ENCODE measurements at places on chromosomes 4 and X. TPM values are rescaled to one million over a fixed set of nuclear protein-coding genes. Genes with fewer than 3 reads are reported as not detected.

- peaks cover 5% of the 10 kb centered on the region for H3K27me3 ChIP-seq
- no peaks in the 10 kb centered on the region for H3K4me1 ChIP-seq
- H3K4me3 ChIP-seq = no peak overlapping the region
- H3K36me3 ChIP-seq = no peaks in the 10 kb centered on the region
Observed at GRCh38 chr4:84503495-84504437, 4.7 kb upstream of the NKX6-1 start.

DNA sequence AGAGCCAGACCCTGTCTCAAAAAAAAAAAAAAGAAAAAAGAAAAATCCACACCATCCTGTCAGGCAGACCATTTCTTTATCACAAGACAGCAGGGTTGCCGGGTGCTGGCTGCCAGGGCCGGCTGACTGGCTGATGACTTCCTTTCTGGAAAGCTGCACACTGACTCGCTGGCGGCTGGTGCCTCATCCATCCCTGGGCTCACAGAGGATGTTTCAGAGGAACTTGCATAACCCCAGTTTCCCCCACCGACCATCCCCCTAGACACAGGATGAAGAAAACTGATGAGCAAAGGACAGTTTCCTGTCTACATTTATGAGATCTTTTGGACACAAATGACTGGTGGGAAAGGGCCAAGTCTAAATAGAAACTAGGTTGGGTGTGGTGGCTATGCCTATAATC lies 14.1 kb downstream of the HPSE start:
- no peaks in the 10 kb centered on the region for H3K36me3 ChIP-seq
- no peak for DNase-seq
- H3K27ac ChIP-seq = no peak overlapping the region
- H3K4me3 ChIP-seq = no peak overlapping the region
- no peaks in the 10 kb centered on the region for H3K27me3 ChIP-seq
- no peaks in the 10 kb centered on the region for H3K4me1 ChIP-seq

DNA sequence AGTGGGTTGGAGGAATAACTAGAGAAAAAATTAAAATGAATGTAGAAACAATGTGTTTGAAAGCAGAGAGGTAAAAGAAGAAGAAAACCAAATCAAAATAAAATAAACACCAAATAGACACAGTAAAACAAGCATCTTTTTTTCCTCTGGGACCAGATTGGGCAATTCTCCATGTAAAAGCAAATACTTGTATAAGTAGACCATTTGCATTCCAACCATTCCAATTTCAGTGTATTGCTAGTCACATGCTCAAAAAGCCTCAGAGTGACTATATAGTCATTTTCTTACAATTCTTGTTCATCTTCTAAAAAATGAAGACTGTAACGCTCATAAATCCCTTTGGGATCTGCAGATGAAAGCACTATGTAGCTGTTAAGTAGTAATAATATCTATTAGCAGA lies 969.5 kb downstream of the PCDH18 start:
- no peaks in the 10 kb centered on the region for H3K36me3 ChIP-seq
- H3K27me3 ChIP-seq = no peaks in the 10 kb centered on the region
- no peak for DNase-seq
- no peak overlapping the region for H3K27ac ChIP-seq

DNA sequence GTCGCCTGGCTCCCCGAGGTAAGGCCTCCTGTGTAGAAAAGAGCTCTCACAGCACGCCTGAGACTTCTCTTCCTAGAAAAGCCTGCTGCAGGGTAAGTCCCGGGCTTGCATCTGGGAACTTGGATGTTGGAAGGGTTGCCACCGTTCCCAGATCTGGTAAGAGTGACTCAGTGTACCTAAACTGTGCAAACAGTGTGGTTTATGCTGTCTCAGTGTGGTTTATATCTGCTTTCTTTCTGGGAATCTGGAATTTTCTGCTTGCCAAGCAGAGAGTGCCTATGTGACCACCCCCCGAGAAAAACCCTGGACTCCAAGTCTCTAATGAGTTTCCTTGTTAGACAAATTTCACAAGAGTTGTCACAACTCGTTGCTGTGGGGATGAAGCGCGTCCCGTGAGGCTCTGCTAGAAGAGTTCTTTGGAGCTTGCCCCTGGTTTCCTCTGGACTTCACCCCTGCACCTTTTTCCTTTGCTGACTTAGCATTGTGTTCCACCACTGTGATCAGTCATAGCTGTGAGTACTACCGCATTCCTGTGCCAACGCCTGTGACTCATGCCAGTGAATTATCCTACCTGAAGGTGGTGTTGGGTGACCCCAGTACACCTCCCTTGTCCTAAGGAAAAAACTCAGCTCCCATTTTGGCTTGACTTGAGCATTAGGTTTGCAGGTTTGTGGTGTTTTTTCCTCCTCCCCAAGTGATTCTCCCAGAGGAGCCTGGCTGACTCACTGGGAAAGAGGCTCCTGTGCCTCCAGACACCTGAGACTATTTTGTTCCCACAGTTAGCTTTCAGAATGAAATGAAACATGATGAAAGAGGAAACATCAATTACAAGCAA lies 14.5 kb downstream of the SLC2A9 start:
- H3K27ac ChIP-seq = peak overlapping the region; percentile 83
- peaks cover 9% of the 10 kb centered on the region for H3K4me1 ChIP-seq
- no peak overlapping the region for H3K4me3 ChIP-seq
- no peaks in the 10 kb centered on the region for H3K36me3 ChIP-seq
- H3K27me3 ChIP-seq = no peaks in the 10 kb centered on the region
- peak; percentile 61 for DNase-seq

DNA sequence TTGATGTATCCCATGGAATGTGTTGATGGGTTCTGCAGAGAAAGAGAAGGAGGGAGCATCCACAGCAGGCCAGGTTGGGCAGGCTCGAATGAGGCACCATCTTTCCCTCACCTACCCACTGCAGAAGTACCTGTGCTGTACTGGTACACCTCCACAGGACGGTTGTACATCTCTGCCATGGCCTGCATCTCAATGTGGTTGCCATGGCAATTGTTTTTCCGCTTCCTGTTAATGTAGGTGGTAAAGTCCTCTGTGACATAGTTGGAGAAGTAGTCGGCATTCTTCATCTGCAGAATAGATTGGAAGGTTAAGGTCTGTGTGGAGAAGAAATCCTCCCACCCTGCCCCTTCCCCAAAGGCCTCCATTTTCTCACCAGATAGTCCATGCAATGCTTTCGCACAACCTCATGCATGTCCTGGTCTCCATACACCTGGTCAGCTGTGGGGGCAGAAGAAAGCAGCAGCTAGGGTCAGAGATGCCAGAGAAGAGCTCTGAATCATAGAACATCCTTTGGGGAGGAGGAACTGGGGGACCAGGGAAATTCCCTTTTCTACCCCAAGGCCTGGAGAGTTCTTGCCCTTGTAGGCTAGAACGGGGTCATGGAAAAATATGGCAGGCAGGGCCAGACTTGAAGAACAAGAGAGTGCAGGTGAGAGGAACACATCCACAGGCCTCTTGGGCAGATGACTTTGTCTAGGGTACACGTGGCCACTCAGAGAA lies 15.9 kb upstream of the PIM2 start:
- no peak for DNase-seq
- no peaks in the 10 kb centered on the region for H3K36me3 ChIP-seq
- no peak overlapping the region for H3K4me3 ChIP-seq
- H3K27ac ChIP-seq = no peak overlapping the region

- H3K4me3 ChIP-seq = no peak overlapping the region
- no peaks in the 10 kb centered on the region for H3K4me1 ChIP-seq
- H3K27ac ChIP-seq = peak overlapping the region; percentile 9
Observed at GRCh38 chrX:46408553-46409407, 136.4 kb downstream of the ZNF674 start.

DNA sequence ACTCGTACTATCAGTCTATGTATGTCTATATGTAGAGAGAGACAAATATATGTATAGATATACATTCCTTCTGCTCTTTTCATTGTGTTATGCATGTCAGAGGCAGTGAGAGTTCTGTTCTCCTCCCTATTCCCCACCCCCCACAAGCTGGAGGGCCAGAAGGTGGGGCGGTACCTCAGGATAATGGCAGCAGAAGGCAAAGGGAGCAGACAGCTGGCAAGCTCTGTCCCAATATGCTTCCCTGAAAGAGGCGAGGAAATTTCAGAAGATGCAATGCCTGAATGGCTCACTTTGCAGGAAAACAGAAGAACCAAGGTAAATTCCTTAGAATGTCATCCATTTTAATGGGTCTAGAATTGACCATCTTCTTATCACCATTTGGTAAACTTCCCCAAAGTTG lies 114.4 kb downstream of the NAA11 start:
- no peak overlapping the region for H3K27ac ChIP-seq
- DNase-seq = no peak
- no peaks in the 10 kb centered on the region for H3K27me3 ChIP-seq
- H3K4me1 ChIP-seq = no peaks in the 10 kb centered on the region

GRCh38 chrX:26918631-26919030 lies 544.5 kb downstream of the PPP4R3C start:
- no peaks in the 10 kb centered on the region for H3K36me3 ChIP-seq
- H3K27me3 ChIP-seq = no peaks in the 10 kb centered on the region
- H3K4me1 ChIP-seq = no peaks in the 10 kb centered on the region
- no peak overlapping the region for H3K4me3 ChIP-seq
- H3K27ac ChIP-seq = no peak overlapping the region
- DNase-seq = no peak

DNA sequence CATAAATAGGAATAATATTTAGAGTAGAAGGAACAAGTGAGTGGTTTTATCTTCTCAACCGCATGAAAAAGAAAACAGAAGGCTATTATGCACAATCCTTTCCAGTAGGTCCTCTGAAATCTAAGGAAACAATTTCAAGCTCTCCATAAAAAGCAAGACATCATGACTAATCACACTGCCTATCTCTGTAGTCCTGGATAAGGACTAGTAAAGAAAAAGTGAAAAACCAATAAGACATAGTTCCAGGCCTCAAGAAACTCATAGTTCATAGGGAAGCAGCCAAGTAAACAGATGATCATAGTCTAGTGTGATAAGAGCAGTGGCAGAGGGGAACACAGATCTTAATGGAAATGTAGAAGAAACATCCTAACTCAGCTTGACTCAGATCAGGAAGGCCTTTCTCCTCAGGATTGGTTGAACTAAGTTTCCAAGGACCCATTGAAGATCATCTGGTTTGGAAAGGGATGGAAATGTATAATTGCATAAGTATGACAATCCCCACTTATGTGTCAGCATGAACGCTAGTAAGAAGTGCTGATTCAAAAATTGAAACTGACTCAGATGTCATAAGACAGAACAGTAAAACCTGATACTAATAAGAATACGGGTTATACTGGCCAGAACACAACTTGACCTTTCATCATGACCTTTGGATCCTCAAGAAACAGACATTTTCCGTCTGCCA lies 155.3 kb downstream of the GRIA3 start:
- no peaks in the 10 kb centered on the region for H3K27me3 ChIP-seq
- no peak overlapping the region for H3K4me3 ChIP-seq
- no peak overlapping the region for H3K27ac ChIP-seq
- no peaks in the 10 kb centered on the region for H3K4me1 ChIP-seq
- no peak for DNase-seq

DNA sequence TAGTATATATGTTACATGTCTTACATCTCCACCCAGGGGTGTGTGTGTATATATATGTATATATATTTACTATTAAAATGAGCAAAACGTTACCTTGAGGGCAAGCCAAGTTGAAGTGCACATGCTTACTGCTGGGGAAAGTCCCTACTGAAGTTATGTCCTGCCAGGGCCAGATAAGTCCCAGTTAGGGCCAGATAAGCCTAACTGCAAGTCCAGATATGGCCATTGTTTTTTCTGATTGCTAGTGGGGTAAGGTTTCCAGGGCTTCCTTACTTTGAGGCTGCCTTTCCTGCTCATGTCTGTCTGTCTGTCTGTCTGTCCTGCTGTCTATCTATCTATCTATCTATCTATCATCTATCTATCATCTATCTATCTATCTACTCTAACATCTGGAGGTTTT lies 19.3 kb upstream of the ZNF81 start:
- H3K27ac ChIP-seq = no peak overlapping the region
- no peaks in the 10 kb centered on the region for H3K36me3 ChIP-seq
- no peak for DNase-seq

DNA sequence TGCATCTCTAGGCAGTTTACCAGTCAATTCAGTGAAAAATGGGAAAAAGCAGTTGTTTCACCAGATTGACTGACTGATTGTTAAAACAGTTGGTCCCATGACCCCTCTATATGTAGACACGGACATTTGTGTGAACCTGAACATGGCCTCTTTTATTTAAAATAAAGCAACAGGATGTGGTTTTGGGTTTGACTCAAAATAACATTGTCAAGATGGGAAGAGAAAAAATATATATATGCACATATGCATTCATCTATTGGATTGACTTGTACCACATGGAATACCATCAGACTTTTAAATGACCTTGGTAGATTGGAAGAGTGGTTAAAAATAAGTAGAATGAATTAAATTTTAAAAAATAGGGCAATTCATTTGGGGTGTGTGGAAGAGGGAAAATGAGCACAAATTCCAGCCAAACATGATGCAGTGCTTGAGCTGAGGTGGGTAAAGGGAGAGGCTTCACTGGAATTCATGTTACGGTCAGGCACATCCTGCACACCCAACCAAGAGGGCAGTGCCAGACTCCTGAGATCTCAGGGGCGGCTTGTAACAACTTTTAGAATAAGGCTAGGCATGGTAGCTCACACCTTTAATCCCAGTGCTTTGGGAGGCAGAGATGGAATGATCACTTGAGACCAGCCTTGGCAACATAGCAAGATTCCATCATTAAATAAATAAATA lies 560.7 kb upstream of the TENM3 start:
- H3K4me3 ChIP-seq = no peak overlapping the region
- H3K27me3 ChIP-seq = no peaks in the 10 kb centered on the region
- no peaks in the 10 kb centered on the region for H3K36me3 ChIP-seq
- no peak overlapping the region for H3K27ac ChIP-seq
- no peaks in the 10 kb centered on the region for H3K4me1 ChIP-seq

GRCh38 chrX:331151-331824 lies 12.7 kb upstream of the GTPBP6 start:
- no peak for DNase-seq
- no peaks in the 10 kb centered on the region for H3K4me1 ChIP-seq
- no peaks in the 10 kb centered on the region for H3K36me3 ChIP-seq
- H3K4me3 ChIP-seq = no peak overlapping the region
- peaks cover 15% of the 10 kb centered on the region for H3K27me3 ChIP-seq

DNA sequence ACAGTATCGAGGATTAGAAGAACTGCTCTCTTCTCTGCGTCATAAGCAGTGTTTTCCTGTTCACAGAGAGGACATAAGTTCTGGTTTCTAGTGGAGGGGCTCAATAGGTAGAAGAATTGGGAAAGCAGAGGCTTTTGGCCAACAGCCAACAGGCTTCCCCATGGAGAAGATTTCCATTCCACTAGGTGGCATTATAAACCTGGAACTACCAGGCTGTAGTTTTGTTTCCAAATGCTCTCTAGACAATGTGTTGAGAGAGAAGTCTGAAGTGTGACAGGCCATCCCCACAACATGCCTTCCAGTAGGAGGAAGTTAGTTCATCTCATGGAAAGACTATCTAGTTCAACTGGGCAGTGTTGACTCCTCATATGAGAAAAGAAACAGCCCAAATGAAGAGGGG lies 63.8 kb upstream of the ANXA10 start:
- H3K27me3 ChIP-seq = no peaks in the 10 kb centered on the region
- no peak overlapping the region for H3K27ac ChIP-seq
- no peak overlapping the region for H3K4me3 ChIP-seq

- H3K27ac ChIP-seq = no peak overlapping the region
- H3K4me3 ChIP-seq = no peak overlapping the region
- H3K36me3 ChIP-seq = no peaks in the 10 kb centered on the region
- H3K27me3 ChIP-seq = no peaks in the 10 kb centered on the region
Observed at GRCh38 chr4:38145033-38145678, 185.0 kb downstream of the PTTG2 start.

The NALF2 gene
- not detected for total RNA-seq

The ADAM29 gene
- total RNA-seq = 0.29 TPM

The SAGE1 gene
- total RNA-seq = not detected

The WNK3 gene
- 1.3 TPM for total RNA-seq

The PAGE3 gene
- not detected for total RNA-seq

The BEX5 gene
- total RNA-seq = 5.3 TPM

The ADRA2C gene
- total RNA-seq = 6.9 TPM

The RPS6KA6 gene
- 5.9 TPM for total RNA-seq
